ENCODE measurements at places on chromosomes 2 and 18.

DNA sequence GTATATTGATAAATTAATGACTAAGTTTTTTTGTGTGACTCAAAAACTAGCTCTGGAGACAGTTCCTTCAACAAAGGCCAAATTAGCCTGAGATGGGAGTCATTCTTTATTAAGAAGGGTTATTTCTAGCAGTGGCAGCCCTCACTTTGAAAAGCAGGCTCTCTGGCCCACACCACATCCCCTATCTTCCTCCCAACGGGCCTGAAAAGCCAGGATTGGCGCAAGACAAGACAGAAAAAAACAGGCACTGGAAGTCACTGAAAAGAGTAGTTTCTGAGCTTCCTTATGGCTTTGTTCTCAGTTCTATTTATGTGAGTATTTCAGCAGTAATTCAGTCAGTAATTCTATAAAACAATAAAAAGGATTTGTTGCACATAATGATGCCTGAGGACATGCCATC, 149.0 kb downstream of the LAMA3 start:
- no peak for DNase-seq

GRCh38 chr2:135615404-135615803, 84.1 kb downstream of the R3HDM1 start:
- no peak for DNase-seq

- no peak for DNase-seq
Observed at GRCh38 chr2:50582164-50582563, 449.8 kb downstream of the NRXN1 start.

DNA sequence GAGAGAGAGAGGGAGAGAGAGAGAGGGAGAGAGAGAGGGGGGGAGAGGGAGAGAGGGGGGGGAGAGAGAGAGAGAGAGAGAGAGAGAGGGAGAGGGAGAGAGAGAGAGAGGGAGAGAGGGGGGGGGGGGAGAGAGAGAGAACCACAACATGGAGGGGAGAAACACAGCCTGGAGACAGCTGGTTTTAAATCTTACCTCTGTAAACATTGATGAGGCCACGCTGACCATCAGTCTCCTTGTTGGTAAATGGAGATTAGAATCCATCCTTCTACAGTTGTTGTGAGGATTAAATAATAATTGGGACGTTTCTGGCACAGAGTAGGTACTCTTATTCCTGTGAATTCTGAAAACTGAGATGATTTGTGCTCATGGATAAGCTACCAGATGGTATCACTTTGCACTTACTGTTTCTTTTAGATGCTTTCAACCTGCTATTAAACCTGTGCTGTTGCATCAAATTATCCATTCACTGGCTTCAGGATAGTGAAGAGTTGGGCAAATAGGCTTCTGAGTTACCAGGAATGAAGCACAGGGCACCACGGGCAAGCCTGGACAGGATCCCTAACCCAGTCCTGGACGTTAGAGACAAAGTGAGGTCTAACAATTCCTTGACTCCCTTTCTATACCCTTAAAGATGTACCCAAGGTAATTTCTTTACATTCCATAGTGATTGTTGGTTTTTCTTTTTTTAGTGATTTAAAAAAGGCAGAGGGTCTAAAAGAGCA, 318.1 kb downstream of the ZNF521 start:
- no peak for DNase-seq

DNA sequence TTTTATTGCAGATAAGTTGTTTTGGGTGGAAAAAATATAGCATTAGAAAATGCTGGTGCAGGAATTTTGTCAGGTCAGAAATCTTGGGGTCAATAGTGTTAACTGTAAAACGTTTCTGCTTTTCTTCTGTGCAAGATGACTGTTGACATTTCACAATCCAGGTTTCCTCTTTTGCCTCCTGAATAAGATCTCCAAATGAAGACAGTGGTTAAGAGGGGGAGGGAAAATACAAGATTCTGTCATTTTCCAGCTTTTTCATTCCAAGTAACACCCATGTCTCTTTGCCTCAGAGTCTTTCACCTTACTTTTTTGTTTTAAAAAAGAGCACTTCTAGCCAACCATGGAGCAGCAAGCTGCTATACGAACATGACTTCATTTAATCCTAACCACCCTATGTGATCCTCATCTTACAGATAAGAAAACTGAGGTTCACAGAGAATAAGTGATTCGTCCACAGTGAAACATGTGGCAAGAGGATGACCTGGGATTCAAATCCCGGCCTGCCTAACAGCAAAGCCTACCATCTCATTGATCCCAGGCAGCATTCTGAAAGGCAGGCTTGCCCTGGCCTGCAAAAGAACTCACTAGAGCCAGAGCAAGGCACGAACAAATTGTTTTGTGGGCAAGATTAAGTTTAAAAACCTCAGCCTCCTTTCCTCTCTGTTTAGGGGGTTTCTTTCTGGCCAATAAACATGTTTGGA, 3.0 kb downstream of the PLEK start:
- DNase-seq = no peak

- DNase-seq = no peak
Observed at GRCh38 chr2:70181363-70181956, 9.4 kb downstream of the C2orf42 start.

DNA sequence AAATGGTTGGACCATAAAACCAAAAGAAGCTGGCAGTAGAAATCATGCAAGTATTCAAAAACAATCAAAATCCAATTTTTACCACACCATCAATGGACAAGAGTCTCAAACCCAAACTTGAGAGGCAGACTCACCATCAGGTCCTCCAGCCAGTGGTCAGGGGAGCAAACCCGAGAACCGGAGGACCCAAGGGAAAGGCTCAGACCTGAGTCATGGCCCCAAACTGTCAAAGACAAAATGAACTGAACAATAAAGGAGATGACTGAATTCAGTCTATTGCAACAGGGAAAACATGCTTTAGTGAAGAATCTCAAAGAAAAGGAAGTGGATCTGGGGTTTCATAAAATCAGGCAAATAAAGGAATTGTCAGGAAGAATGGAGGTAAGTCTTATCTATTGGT, 150.7 kb upstream of the MGAT5 start:
- DNase-seq = no peak

- DNase-seq = no peak
Observed at GRCh38 chr2:51472783-51473182, 440.9 kb upstream of the NRXN1 start.

- DNase-seq = no peak
Observed at GRCh38 chr2:56266761-56267414, 83.1 kb downstream of the CCDC85A start.

Measured in stimulated activated CD8-positive, alpha-beta memory T cell treated with anti-CD3 and anti-CD28 coated beads, Interleukin-7, amount 100 ng/mL, for 1 hour (primary cell).